OCI-LY7 (cell line): ENCODE measurements at places on chromosomes 1 and 21. TPM values are rescaled to one million over a fixed set of nuclear protein-coding genes. Genes with fewer than 3 reads are reported as not detected.
A peak's percentile ranks its signal among the peaks of the same experiment; 100 is the strongest.

DNA sequence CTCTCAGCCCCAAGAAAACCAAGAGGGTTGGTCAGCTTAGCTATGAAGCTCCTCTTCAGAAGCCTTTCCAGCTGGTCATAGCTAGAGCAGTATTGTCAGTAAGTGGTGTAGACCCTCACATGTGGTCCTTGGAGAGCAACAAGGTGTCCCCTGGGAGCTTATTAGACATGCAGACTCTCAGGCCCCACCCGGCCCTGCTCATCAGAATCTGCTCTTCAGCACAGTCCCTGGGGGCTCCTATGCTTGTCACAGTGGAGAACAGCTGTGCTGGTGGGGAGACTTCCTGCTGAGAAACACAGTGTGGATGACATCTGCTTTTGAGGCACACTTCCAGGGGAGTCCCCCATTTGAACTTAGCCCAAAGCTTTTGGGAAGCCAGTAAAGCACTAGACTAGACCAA is 21.9 kb upstream of the NEK2 start:
- peak; percentile 97 for DNase-seq

Gene SYNC
- not detected in 2 replicates for total RNA-seq

Gene CFAP141
- total RNA-seq, result not detected in 2 replicates

DNA sequence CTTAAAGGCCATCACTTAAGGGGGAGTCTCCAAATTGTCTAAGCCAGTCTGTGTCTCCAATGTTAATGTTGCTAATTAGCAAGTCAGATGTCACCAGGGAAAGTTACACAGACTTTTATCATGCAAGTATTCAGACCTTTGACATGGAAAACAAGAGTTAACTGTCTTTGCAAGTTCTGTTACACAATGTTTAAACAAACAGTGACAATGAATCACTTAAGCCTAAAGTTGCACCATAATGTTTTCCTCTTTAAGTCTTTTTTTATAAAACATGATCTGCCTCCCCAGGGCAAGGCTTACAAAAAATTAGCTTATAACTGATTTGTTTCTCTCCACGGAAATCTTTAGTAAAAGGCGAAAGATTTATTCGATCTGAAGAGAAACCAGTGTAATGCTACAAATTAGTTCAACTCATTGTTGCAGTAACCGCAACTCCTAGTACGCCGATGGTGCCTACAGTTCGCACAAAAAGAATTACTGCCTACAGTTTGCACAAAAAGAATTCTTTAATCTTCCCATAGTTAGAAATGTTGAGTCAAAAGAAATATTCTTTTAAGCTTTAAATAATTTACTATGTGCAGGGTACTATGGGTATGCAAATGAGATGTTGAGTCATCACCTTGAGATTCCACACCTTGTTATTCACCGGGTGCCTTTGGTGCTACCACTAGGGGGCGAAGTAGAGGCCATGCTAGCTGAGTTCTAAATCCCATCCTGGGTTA is 45.3 kb downstream of the HHAT start:
- DNase-seq, result peak; percentile 61

DNA sequence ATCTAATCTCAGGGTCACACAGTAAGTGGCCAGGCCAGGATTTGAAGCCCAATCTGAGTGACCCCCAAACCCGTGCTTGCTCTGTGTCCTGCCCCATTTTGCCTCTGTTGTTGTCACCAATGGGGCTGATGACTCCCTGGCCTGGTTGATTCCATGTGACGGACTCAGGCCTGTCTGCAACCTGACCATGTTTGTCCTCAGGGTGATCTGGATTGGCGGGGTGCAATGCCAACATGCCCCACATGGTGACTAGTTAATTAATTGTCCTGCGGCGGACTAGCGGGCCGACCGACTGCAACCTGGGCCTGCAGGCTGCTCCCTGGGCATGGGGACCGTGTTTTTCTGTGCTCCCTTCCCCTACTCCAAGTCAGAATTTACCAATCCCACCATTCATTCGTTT is 256.3 kb downstream of the MATN1 start:
- DNase-seq, result no peak

DNA sequence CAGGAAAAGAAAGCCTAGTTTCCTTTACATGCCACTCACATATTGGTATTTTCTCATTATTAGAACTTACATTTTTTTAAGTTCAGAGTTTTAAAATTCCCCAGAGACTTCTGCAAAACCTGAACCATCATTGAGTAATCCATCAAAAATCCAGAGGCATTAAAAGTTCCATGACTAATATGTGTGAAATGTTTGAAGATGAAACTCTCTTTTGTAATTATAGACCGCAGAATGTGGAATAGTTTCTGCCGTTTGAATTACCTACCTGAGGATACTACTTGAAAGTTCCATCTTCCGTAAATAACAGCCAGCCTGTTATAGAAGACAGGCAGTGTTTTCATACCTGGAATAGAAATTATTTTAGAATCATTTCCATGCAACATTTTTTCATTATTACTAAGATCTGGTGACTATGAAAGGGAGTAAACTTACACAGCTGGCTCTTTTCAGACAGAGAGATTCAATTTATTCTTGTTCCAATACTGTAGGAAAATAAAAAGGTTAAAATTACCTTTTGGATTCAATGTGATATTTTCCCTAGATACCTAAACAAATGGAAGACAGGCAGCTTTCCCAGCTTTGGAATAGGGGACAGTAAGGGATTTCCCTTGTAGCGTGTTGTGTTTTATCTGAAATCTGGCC is 131.4 kb downstream of the ST6GALNAC5 start:
- DNase-seq, result no peak

GRCh38 chr1:175268720-175269119 is 76.1 kb upstream of the KIAA0040 start:
- DNase-seq, result no peak

Gene ARHGEF11
- total RNA-seq, result 3.4 and 3.8 TPM in 2 replicates

GRCh38 chr1:22340873-22341272 is 110.8 kb upstream of the ZBTB40 start:
- no peak for DNase-seq
